Pancreas (tissue), 10 donors: ENCODE measurements at places on chromosomes 11 and 22.

DNA sequence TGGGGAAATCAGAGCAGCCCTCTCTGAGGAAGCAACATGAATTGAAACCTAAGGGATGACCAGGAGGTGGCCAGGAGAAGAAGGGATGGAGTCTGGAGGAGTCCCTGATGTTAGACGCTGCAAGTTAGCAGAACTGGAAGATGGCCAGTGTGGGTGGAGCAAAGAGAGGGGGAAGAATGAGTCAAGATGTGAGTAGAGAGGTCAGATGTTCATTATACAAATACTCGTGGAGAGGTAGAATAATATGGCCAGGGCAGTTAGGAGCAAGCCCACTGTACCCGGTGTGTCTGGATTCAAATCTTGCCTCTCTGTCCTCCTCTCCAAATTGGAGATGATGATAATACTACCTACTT is 242.0 kb downstream of the TENM4 start:
- no peak for DNase-seq
- H3K27me3 ChIP-seq, result no peaks in the 10 kb centered on the region
- H3K4me1 ChIP-seq, result no peaks in the 10 kb centered on the region
- H3K36me3 ChIP-seq, result no peaks in the 10 kb centered on the region

DNA sequence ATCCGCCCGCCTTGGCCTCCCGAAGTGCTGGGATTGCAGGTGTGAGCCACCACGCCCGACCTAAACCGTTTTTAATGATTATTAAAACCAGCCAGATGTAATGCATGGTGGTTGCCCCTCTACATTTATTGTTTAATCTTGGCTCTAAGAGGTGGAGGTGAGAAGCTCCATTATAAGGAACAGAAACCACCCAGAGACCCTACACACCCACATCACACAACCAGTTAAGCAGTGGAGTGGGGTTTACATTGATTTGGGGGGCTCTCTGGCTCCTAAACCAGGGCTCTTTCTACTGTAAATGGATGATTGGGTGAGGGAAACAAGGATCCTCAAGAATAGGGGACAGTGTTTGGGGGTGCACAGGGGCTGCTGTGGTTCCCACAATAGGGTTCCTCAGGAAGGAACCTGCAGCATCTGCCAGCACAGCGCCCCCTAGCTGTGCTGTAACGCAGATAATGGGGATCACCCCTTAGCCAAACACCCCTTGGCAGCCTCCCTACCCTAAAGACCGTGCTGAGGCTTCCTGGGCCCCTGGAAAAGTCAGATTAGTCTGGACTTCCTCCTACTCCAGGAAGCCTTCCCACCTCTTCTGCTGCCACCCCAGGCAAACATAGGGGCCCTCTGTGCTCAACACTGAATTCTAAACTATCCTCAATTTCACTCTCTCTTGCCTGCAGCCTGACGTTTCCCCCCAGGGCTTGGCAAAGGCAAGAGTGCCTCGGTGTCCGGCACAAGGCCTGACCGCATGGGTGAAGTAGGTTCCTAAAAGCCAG is 2.4 kb downstream of the MPST start:
- H3K4me1 ChIP-seq, result peaks cover 21% of the 10 kb centered on the region
- no peaks in the 10 kb centered on the region for H3K27me3 ChIP-seq
- DNase-seq, result no peak
- peak overlapping the region; percentile 3 for H3K27ac ChIP-seq
- no peaks in the 10 kb centered on the region for H3K36me3 ChIP-seq

- no peaks in the 10 kb centered on the region for H3K36me3 ChIP-seq
- no peak overlapping the region for H3K4me3 ChIP-seq
- peaks cover 27% of the 10 kb centered on the region for H3K4me1 ChIP-seq
- peak; percentile 92 for DNase-seq
Measured at GRCh38 chr22:38924347-38924952, 33.0 kb upstream of the APOBEC3A start.

DNA sequence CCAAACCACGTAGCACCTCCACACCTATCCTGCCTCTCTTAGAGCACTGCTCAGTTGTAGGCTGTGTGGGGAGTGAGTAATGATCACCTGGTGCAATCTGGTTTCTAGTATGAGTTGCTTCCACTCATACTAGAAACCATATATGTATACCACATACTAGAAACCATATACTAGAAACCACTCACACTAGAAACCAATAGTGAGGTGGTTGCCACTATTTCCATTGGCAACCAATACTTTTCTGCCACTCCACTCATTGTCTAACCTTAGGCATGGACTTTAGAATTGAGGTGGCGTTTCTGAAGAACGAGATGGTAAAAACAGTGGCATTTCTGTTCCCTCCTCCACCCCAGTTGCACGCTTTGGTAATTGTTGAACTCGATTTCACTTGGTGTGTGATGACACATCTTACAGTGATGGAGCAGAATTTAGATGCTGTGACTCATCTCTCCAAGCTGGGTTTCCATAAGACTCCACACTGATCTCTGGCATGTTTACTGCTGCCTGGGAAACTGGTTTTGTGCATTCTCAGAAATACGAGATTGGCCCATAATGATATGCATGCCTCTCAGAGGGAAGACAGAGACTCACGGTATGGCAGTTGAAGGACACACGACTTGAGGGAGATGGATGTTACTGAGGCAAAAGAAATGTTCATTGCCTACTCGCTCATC is 82.9 kb downstream of the KIRREL3 start:
- no peak overlapping the region for H3K27ac ChIP-seq
- no peaks in the 10 kb centered on the region for H3K36me3 ChIP-seq
- H3K27me3 ChIP-seq, result no peaks in the 10 kb centered on the region
- no peaks in the 10 kb centered on the region for H3K4me1 ChIP-seq
- H3K4me3 ChIP-seq, result no peak overlapping the region

DNA sequence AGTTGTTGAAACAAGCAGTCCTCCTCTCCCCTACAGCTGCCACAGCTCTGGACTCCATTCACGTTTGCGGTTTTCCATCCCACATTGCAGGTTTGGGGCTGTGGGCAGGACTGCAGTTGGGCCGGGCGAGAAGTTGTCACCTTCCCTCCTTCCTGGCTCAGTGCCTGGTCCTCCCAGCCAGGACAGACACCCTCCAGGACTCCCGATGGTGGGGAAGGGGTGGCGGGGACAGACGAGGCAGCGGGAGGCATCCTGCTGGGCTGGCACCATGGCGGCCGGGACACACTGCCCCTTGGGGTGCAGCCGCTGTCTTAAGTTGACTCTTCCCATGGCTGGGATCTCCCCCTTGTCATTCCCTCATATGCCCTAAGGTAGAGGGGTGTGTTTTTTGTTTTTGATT is 615.2 kb downstream of the BRD1 start:
- no peaks in the 10 kb centered on the region for H3K4me1 ChIP-seq
- peak; percentile 46 for DNase-seq
- H3K4me3 ChIP-seq, result no peak overlapping the region
- H3K27ac ChIP-seq, result no peak overlapping the region
- H3K27me3 ChIP-seq, result no peaks in the 10 kb centered on the region

DNA sequence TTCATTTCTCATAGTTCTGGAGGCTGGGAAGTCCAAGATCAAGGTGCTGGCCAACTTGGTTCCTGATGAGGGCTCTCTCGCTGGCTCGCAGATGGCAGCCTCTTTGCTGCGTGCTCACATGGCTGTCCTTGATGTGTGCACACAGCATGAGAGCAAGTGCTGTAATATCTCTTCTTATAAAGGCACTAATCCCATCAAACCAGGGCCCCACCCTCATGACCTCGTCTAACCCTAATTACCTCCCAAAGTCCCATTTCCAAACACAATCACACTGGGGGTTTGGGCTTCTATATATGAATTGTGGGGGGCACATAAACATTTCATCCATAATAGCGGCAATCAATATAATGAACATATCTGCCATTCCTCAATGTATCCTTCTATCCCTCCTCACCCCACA is 1062.1 kb downstream of the BRD1 start:
- H3K36me3 ChIP-seq, result no peaks in the 10 kb centered on the region
- H3K4me1 ChIP-seq, result no peaks in the 10 kb centered on the region
- H3K27ac ChIP-seq, result no peak overlapping the region

GRCh38 chr11:118263695-118264568 is at the start of gene MPZL2:
Gene MPZL2, minus strand, starts transcription at chr11:118264297. Its CDS starts 144 bp downstream, at chr11:118264153.
- H3K4me3 ChIP-seq, result peak within 1 kb of the TSS; percentile 57
- no peaks in the 10 kb centered on the region for H3K27me3 ChIP-seq
- H3K27ac ChIP-seq, result peak within 1 kb of the TSS; percentile 93
- DNase-seq, result peak; percentile 76
